H1 (cell line): ENCODE measurements at places on chromosomes 5 and 9. TPM values are rescaled to one million over a fixed set of nuclear protein-coding genes. Genes with fewer than 3 reads are reported as not detected.

CCIN gene
- 0.19 and 0.27 TPM in 2 replicates for total RNA-seq

GRCh38 chr5:8505196-8505595 lies 636.2 kb downstream of the MTRR start:
- H3K4me1 ChIP-seq: no peaks in the 10 kb centered on the region
- H3K4me3 ChIP-seq: no peak overlapping the region
- no peak overlapping the region for H3K27ac ChIP-seq
- H3K27me3 ChIP-seq: no peaks in the 10 kb centered on the region
- no peaks in the 10 kb centered on the region for H3K36me3 ChIP-seq
- no peak for DNase-seq

- no peaks in the 10 kb centered on the region for H3K4me1 ChIP-seq
- no peak overlapping the region for H3K4me3 ChIP-seq
- no peaks in the 10 kb centered on the region for H3K27me3 ChIP-seq
- no peaks in the 10 kb centered on the region for H3K36me3 ChIP-seq
- DNase-seq: no peak
- no peak overlapping the region for H3K27ac ChIP-seq
These were observed 313.7 kb upstream of the IRX4 start for GRCh38 chr5:2196416-2196815.

DNA sequence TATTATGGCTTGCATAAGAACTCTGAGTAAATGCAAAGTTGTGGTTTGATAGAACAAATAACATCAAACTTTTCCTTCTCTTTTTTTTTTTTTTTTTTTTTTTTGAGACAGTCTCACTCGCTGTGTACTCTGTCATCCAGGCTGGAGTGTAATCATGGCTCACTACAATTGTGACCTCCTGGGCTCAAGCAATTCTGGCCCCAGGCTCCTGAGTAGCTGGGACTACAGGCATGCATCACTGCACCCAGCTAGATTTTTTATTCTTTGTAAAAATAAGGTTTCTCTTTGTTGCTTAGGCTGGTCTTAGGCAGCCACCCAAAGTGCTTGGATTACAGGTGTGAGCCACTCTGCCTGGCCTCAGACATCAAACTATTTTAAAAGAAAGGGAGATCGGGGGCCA lies 19.0 kb upstream of the PTGER4 start:
- H3K4me3 ChIP-seq: no peak overlapping the region
- H3K36me3 ChIP-seq: no peaks in the 10 kb centered on the region
- no peak for DNase-seq

- no peaks in the 10 kb centered on the region for H3K27me3 ChIP-seq
- no peaks in the 10 kb centered on the region for H3K36me3 ChIP-seq
- no peaks in the 10 kb centered on the region for H3K4me1 ChIP-seq
- no peak overlapping the region for H3K27ac ChIP-seq
- DNase-seq: no peak
These were observed 29.2 kb upstream of the PANK3 start for GRCh38 chr5:168608386-168608785.

ORM2 gene
- 0.90 TPM in 1 of 2 replicates, not detected in the other for total RNA-seq

- no peak overlapping the region for H3K27ac ChIP-seq
- H3K4me3 ChIP-seq: no peak overlapping the region
These were observed 138.2 kb upstream of the OSMR start for GRCh38 chr5:38707352-38708210.

DNA sequence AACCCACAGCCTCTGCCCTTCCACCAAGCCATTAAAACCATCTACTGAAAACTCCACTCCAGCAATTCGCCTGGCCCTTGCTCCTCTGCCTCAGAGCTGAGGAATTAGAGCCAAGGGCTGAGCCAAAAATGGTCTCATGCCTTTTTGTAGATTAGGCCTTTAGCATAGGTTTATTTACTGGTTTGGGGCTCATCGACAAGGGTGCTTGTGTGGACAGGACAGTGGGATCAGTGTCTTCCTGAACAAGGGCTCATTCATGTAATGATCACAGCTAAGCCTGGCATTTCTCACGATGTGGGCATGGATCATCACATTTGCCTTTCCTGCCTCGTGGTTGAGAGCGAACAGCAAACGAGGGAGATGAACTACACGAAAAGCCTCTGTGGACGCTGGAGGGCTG lies 59.2 kb upstream of the PHF24 start:
- no peaks in the 10 kb centered on the region for H3K27me3 ChIP-seq
- H3K27ac ChIP-seq: no peak overlapping the region
- H3K36me3 ChIP-seq: no peaks in the 10 kb centered on the region
- DNase-seq: no peak
- H3K4me1 ChIP-seq: no peaks in the 10 kb centered on the region

DNA sequence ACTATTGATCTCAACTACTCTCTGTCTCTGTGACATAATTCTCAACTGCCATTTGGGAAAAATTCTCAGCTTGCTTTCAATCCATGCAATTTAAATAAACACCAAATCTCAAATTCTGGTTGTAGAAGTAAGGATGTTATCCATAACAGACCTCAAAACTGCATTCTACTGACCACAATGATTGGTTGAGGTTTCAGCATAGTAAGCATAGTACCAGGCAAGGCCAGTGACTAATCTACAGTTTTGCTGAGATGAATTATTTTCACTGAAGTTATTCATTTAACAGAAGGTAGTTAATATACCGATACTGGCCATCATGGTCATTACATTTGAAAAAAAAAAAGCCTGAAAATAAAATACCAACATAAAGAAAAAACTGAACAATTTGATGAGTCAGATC lies 488.0 kb upstream of the CDH18 start:
- DNase-seq: no peak
- no peaks in the 10 kb centered on the region for H3K27me3 ChIP-seq
- no peaks in the 10 kb centered on the region for H3K36me3 ChIP-seq
- no peak overlapping the region for H3K4me3 ChIP-seq
- no peaks in the 10 kb centered on the region for H3K4me1 ChIP-seq
- H3K27ac ChIP-seq: no peak overlapping the region

GRCh38 chr5:170329524-170329923 lies 31.9 kb upstream of the LCP2 start:
- H3K4me1 ChIP-seq: peaks cover 3% of the 10 kb centered on the region
- DNase-seq: no peak
- H3K4me3 ChIP-seq: no peak overlapping the region
- H3K27ac ChIP-seq: no peak overlapping the region

DNA sequence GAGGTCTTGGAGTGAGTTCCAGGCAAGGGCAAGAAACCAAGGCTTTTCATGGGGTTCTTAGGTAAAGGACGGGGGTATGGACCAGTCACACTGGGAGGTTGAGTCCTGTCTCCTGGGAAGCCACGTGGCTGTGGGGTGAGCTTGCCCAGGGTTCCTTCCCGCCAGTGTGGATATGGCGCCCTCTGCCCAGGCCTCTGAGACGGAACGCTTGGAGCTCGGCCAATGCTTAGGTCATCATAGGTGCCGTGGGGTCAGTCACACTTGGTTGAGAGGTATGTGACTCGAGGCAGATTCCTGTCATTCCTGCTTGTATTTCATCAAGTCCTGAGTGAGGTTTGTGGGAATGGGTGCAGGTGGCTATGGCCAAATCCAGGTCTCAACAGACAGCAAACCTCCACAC lies 46.2 kb downstream of the TENT4A start:
- no peaks in the 10 kb centered on the region for H3K27me3 ChIP-seq
- H3K36me3 ChIP-seq: peaks cover 10% of the 10 kb centered on the region
- H3K4me3 ChIP-seq: no peak overlapping the region
- H3K27ac ChIP-seq: no peak overlapping the region

GRCh38 chr5:78781611-78782286 lies 133.2 kb upstream of the LHFPL2 start:
- no peaks in the 10 kb centered on the region for H3K27me3 ChIP-seq
- H3K4me1 ChIP-seq: no peaks in the 10 kb centered on the region
- H3K4me3 ChIP-seq: no peak overlapping the region
- H3K27ac ChIP-seq: no peak overlapping the region
- no peak for DNase-seq
